ENCODE measurements at places on chromosomes 7 and 10.

DNA sequence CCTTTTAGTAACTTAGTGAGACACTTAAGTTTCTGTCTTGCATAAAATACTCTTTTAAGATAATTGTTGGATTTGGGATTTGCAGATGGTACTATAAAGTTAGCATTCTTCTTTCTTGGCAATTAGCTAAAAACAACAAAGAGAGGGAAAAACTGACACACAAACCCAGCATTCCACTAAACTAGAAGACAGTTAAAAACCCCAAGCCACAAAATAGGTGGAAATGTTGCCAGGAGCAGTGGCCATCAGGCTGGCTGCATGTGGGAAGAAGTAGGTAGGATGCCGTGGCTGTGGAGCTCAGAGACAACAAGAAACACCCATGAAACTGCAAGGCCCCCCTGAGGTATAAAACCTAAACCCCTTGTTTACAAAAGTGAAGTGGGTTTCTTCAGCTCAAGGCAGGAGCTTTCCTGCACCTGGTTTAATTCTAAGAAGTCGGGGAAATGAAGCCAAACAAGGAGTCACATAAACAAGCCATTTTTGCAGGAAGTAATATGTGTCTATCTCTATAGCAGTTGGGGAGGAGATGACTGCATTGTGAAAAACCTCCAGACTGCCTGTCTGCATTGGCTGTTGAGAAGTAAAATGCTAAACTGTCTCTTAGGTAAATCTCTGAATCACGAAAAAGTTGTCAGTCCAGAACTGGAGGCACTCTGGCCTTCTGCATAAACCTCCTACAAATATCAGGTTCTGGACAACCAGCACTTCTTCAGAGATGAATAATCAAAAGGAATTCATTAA, 9.5 kb downstream of the RAB18 start:
- DNase-seq = no peak

DNA sequence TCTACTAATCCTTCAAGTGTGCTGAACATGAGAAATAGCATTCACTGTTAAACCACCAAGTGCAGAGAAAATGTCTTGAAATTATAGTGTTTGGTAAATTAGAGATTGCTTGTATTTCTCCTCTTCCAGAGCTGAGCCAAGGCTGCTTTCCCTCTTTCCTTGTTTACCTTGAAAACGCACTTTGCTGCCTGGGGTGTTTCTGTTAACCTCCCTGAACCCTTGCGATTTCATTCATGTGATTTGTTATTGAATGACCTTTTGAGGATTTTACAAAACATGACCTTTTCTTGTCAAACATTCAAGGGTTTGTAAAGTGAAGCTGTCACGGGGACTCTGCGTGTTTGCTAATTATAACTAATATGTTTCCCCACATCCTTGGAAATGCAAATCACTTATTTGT, 169.4 kb downstream of the LRMDA start:
- DNase-seq = no peak

DNA sequence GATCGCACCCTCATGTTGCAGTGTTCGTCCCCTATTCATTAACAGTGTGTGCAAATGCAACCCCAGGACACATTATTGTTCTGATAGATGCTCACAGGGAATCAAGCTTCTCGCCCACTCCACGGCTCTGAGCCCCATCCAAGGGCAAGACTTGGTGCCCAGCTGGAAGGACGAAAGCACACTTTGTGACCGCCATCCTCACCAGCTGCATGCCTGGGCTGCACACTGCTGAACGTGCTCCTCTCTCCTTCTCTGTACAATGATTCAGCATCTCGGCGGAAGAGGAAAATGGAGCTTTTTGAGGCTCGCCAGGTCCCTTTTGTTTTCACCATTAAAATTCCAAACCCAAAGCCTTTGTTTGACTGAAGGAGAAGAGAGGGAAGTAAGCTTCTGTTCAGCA, 41.9 kb downstream of the MKI67 start:
- DNase-seq = no peak

DNA sequence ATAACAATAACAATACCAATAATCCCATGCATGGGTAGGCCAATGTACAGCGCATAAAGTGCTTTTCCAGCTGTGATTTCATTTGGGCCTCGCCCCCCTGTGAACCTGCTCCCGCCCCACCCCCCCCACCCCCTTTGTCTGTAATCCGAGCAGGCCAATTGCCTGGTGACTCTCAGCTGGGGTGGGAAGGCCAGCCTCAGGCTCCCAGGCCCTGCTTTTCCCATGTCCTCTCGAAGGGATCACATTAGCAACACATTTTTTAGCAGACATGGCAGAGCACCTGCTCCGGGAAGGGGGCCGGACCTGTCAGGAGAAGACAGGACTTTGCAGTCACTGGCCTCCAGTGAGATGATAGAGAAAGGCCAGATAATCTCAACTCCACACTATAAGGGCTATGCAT, 439.3 kb downstream of the RPS24 start:
- no peak for DNase-seq

- no peak for DNase-seq
Observed at GRCh38 chr7:11706666-11707605, 125.1 kb downstream of the THSD7A start.

DNA sequence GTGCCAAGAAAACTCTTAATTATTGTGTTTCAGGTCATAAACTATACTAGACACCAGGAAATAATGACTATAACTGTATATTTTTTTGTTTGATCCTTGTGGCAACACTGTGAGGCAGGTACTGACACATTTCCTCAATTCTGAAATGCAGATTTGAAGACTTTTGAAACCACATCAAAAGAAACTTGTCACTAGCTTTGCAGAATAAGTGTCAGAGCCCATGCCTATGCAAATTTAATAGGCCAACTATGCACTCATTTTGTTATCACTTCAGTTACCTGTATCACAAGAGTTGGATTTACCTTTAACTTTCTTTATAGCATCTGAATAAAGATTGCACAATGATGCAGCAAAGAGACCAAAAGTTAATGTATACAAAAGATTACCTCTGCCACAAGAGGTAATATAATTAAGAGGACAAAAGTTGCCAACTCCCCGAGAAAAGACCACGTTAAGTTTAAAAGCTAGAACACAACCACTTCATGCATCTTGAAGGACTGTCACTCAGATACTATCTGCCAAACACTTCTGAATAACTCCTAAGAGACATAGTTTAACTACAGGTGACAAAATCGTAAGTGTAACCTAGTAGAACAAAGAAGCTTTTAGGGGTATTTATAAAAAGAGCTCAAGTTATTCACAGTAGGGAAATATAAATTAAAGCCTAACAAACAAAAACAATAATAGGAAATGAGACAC, 80.5 kb downstream of the ELAPOR2 start:
- no peak for DNase-seq

- DNase-seq = no peak
Observed at GRCh38 chr7:40645197-40645596, 510.4 kb downstream of the SUGCT start.

DNA sequence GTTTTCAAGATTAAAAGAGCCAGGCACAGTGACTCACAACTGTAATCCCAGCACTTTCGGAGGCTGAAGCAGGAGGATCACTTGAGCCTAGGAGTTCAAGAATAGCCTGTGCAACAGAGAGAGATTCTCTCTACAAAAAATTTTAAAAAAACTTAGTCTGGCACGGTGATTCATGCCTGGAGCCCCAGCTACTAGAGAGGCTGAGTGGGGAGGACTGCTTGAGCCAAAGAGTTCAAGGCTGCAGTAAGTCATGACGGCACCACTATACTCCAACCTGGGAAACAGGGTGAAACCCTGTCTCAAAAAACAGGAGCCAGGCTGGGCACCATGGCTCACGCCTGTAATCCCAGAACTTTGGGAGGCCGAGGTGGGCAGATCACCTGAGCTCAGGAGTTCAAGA, 86.6 kb upstream of the KCTD7 start:
- DNase-seq = no peak

- no peak for DNase-seq
Observed at GRCh38 chr10:84837877-84838276, 509.5 kb downstream of the CCSER2 start.

DNA sequence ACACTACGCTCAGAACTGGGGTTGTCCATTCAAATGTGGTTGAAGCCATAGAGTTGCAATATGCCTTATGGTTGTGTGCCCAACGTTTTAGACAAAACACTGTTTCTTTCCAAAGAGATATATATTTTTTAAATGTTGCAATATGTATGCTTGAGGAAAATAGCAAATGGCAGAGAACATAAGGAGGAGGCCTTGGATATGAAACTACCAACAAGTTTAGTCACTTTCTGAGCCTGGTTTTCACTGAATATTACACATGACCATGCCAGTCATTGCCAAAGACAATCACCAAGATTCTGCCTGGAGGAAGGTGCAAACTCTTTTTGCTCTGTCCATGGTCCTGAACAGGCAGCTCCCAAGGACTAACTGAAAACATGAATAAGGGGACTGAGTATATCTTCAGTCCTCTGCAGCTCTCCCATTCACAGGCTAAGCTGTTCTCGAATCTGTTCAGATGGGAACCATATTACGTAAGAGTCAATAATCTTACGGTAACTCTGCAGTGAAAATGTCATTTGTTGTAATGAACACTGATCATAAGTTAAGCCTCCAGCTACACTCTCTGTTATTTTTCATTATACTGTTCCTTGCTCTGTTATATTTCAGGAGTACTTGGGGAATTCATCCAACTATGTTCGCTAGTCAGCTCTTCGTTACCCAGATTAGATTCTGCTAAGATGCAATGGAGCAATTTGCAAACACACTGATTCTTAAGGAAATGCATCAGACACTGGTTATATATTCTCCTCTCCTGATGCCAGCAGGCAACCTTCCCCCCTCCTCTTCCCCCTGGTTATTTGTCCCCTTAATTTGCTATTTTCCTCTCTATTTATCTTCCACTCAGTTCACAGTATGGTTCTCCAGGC, 90.7 kb upstream of the C1QL3 start:
- peak; percentile 18 for DNase-seq

- DNase-seq = no peak
Observed at GRCh38 chr10:15579605-15580004, 140.1 kb downstream of the ITGA8 start.

DNA sequence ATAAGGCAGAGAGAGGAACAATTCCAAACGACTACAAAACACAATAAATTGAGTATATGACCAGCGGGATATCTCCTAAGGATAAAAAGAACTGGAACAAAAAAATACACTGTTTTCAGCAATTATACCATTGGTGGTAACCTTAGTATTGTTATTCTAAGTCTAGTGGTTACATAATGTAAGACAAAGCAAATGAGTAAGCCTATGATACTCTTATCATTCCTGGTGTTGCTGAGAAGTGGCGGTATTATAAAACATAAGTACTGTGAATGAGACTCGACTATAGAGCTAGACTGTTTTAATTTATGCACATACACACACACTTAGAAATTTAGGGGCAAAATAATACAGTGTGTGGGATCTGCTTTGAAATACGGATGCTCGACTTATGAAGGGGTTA, 107.7 kb downstream of the NRBF2 start:
- no peak for DNase-seq

GRCh38 chr10:107232013-107232412, 67.5 kb upstream of the SORCS1 start:
- DNase-seq = no peak

GRCh38 chr10:27865221-27865635, 119.6 kb upstream of the MKX start:
- DNase-seq = no peak

DNA sequence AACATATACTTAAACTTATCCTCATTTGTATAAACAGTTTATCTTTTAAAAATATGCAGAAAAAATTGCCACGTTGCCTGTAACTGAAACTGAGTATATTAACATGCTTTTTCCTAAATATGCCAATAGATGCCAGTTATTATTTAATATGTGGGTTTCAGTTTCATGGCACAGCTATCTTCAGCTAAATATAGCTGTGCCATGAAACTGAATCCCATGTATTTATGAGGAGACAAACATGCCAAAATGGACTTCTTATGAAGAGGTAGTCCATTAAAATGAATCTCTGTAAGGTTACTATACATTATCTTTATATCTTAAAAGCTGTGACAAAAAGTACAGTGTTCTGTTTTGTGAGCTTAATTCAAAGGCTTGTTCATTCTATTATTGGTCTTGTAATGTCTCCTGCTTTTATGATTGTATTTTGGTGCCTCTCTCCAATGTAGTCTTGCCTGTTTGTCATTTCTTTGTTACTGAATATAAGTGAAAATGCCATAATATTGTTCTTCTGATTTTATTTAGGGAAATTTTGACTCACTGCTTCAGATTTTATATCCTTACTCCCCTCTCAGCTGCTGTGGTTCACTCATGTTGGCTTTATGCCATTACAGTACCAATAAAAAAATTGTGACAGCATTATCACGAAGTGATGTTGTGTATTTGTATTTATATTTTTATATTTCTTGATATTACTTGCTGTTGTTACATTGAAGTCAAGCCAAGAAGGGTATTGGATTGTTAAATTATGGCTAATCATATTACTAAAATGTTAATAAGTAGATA, 34.3 kb upstream of the CACNA2D1 start:
- no peak for DNase-seq

DNA sequence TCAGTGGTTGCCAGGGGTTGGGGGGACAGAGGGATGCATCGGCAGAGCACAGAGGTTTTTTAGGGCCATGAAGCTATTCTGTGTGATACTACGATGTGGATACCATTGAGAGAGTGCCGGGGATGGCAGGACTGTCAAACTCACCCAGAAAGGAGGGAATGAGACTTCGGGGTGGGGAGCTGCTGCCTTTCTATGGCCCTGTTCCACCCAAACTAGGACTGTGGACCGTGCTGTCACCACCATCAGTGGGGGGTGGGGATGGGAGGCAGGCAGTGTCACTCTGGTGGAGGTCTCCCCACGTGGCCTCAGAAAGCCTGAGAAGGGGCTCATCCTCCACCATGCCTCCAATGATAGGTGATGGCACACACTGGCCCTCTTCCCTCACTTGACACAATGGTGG, 146.2 kb downstream of the PTPN20 start:
- DNase-seq = no peak

- no peak for DNase-seq
Observed at GRCh38 chr10:30029164-30029871, 30.1 kb downstream of the JCAD start.

GRCh38 chr7:99366646-99367045, 7.9 kb upstream of the ARPC1B start:
- DNase-seq = no peak

- DNase-seq = no peak
Observed at GRCh38 chr7:126685018-126685573, 567.6 kb downstream of the GRM8 start.

- DNase-seq = no peak
Observed at GRCh38 chr7:25839084-25839769, 312.8 kb upstream of the NFE2L3 start.

- peak; percentile 44 for DNase-seq
Observed at GRCh38 chr10:101693651-101693977, 1.4 kb downstream of the FBXW4 start.

- no peak for DNase-seq
Observed at GRCh38 chr7:143958781-143959180, 4.1 kb downstream of the OR2F1 start.

- no peak for DNase-seq
Observed at GRCh38 chr10:47453141-47454007, 30.5 kb downstream of the ANXA8 start.
